NB4 (cell line): ENCODE measurements at places on chromosomes 4 and X.
A peak's percentile ranks its signal among the peaks of the same experiment; 100 is the strongest.

DNA sequence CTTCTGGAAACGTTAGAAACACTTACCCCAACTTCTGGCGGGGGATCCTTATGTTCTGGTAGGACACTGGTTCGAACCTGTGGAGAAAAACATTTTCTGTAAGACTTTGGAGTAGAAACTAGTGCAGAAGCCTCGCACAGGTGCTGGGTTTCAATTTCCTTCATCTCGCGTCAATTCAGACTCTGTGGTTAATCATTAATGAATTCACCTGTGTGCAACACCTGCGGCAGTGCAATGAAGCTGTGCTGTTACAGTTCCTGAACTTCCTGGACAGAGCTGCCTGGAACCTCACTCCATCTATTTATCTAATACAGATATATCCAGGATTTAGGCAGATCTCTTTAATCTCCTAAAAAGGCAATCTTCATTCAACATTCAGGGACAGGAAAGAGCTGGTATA, 531.4 kb downstream of the INPP4B start:
- no peak for DNase-seq

GRCh38 chr4:149746276-149746675, 69.4 kb downstream of the IQCM start:
- DNase-seq = no peak

GRCh38 chr4:71375494-71375893, 36.7 kb downstream of the SLC4A4 start:
- DNase-seq = no peak

GRCh38 chr4:105170711-105171110, 24.0 kb downstream of the TET2 start:
- peak; percentile 21 for DNase-seq

DNA sequence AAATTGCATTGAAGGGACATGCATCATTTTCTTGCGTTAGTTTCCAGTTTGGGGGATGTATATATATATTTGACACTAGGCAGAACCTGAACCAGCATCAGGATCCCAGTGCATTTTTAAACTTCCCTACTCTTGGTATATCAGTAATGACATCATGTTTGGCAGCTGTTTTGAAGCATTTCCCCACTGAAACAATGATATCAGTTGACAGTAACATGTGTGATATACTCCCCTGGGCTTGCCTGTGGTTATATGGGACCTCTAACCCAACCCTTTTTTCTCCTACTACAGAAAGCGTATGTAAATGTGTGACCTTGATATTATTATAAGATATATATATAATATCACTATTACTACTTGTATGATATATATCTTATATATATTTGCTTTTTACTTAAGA, 225.9 kb upstream of the CASK start:
- DNase-seq = no peak

DNA sequence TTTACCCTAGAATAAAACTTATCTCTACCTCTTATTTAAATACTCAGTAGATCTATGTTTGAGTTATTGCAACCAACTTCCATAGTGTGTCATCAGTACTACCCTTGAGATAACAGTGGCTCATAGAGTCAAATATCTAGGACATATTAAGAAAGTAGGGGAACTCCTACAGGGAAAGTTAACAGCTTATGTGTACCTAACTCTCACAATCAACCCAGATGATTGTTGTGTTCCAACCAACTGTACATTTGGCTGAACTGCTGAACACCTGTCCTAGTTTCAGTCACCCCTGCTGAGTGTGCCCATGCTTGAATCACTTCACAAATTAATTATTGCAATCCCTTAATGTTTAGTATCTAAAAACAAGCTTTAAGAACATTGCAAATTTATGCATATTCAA, 244.2 kb upstream of the GRID2 start:
- no peak for DNase-seq

DNA sequence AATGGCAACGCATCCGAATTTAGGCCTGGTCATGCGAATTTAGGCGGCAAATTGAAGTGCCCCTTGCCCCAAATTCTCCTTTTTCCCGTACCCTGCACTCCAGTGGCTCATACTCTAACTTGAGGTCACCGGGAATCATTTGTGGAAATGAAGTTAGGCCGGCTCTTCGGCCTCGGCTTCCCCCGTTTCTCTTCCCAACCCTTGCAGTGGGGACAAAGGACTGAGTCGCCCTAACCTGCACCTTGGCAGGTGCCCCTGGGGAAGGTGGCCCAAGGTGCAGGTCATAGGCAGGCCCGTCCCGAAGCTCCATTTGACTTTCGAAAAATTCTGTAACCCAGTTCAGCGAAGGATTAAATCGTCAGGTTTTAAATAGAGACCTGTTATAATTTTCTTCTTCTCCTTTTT, 811 bp downstream of the SRD5A3 start:
- no peak for DNase-seq

GRCh38 chr4:145904413-145905177, 34.0 kb downstream of the ZNF827 start:
- DNase-seq = no peak

- DNase-seq = no peak
Observed at GRCh38 chr4:92657695-92658094, 353.9 kb downstream of the GRID2 start.

GRCh38 chrX:153643431-153644351, 3.3 kb upstream of the DUSP9 start:
- DNase-seq = peak; percentile 24

GRCh38 chr4:2943364-2944090, 19.7 kb downstream of the NOP14 start:
- DNase-seq = no peak
